Glomerular endothelial cell (primary cell): ENCODE measurements at places on chromosomes 11 and 22. TPM values are rescaled to one million over a fixed set of nuclear protein-coding genes. Genes with fewer than 3 reads are reported as not detected.

The SAA1 gene
- not detected in 2 replicates for total RNA-seq

DNA sequence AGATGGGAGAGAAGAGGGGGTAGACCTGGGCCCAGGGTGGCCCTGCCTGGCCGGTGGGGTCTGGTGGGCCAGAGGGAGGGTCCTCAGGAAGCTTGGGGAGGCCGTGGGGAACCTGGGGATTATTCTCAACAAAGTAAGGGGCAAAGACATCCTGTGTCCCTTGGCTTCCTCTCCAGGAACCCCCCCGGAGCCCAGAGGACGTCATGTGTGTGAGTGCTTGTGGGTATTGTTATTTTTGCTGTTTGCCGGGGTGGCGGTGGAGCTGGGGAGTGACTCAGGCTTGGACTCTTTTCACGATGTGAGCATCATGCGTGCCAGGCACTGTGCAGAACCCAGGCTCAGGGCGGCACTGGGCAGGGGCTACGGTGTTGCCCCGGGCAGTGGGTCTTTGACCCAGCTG lies 982 bp upstream of the SHANK3 start:
- DNase-seq, result no peak

- peak; percentile 72 for DNase-seq
Observed at GRCh38 chr11:36500315-36500721, 9.8 kb downstream of the TRAF6 start.

GRCh38 chr11:65861165-65861505 lies 902 bp downstream of the MUS81 start:
- DNase-seq, result no peak

- no peak for DNase-seq
Observed at GRCh38 chr11:126394036-126394435, 38.5 kb downstream of the ST3GAL4 start.

DNA sequence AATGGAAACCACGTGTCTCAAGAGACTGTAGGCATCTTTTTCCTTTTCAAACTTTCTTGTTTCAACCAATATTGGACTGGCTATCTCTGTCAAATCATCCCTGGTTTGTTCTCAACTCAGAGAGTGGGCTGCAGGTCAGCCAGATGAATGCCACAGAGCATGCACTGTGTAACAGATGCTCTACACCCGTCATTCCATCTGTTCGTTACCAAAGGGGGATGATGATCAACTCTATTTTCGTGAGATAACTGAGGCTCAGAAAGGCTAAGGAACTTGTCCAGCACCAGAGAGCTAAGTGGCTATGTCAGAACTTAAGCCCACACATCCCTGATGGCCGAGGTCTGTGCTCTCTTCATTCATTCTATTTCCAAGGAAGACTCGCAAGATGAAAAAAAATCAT lies 42.1 kb downstream of the SLC1A2 start:
- no peak for DNase-seq

- DNase-seq, result no peak
Observed at GRCh38 chr11:63505857-63506528, at the start of gene LGALS12. LGALS12 (plus strand) TSS chr11:63506084; CDS start chr11:63506459, 375 bp downstream.

DNA sequence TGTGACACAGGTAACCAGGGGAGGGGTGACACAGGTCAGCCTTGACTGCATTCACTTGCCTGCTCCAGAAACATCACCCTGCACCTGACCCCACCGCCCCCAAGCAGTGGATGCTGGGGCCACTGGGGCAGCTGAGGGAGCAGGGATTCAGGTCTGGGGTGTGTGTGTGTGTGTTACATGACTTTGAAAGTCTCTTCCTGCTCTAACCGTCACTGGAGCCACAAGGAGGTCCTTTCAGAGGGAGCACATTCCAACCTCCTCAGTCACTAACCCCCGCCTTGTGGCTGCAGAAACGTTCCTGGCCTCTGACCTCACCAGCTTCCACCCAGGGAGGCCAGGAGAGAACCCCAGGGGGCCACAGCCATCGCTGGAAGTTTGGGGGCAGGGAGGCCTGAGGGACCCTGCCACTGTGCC lies 2.9 kb upstream of the FOSL1 start:
- DNase-seq, result no peak

GRCh38 chr11:86482692-86483091 lies 108.0 kb downstream of the CCDC81 start:
- DNase-seq, result no peak
